ENCODE measurements at places on chromosomes 2 and 18.

- no peak for DNase-seq
These were observed 204.4 kb downstream of the MCFD2 start for GRCh38 chr2:46711156-46711555.

DNA sequence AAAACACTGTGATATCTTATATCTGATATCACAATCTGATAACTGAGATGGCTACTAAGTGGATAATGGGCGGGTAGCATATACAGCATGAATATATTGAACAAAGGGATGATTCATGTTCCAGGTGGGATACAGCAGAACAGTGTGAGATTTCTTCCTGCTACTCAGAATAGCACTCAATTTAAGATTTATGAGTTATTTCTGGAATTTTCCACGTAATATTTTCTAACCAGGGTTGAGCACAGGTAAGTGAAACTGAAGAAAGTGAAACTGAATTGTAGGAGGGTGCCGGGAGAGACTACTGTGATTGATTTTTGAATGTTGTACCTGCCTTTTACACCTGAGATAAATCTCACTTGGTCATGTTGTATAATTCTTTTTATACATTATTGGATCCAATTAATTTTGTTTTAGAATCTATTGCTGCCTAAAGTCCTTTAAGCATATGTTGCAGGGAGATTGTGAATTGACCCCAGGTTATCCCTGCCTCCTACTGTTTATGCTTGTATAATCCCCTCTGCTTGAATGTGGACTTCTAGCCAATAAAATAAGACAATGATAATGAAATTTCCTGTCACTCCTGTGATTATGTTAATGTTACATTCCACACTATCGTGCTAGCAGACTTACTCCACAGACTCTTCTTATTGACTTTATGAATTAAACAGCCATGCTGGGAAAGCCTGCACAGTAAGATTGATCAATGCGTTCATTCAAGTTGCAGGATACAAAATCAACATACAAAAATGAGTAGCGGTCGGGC is 67.6 kb upstream of the RBBP8 start:
- DNase-seq = no peak

DNA sequence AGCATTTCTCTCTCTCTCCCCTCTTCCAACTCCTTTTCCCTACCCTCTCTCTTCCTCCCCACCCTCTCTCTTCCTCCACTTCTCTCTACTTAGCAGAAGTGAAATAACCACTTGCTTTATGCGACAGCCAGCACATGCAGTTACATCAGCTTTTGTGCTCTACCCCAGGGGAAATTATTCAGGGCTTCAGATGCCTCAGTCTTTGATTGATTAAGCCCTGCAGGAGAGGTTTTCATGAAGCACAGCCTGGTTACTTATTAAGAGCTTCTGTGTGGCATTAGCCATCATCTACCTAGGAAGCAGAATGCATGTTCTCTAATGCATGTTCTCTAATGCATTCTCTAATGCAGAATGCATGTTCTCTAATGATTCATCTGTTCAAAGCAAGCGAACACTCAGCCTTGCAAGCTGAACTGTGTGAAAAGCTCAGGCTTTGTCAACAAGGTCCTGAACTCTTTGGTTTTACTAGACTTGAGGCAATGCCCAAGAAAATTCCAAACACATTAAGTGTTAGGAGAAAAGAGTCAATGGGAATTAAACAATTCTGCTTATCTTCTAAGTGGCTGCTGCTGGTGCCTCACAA is 56.1 kb downstream of the LHCGR start:
- DNase-seq = no peak

- no peak for DNase-seq
These were observed 86.4 kb downstream of the GCA start for GRCh38 chr2:162430323-162430722.

DNA sequence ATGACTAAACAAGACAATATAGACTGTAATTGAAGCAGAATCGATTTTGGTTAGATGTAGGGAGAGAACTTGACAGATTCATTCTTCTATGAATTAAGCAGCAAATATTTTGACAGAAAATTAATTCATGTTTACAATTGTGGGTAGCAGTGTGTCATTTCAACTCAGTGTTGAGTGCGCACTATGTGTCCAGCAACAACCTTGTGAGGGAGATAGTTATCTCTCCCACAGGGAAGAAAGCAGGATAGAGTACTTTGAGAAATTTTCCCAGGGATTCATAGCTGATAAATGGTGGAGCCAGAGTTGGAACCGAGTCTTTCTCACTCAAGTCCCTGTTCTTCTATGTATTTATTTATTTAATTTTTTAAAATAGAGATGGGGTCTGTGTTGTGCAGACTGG is 5.2 kb downstream of the MRPL33 start:
- no peak for DNase-seq
